NAMALWA (cell line): ENCODE measurements at places on chromosomes 12 and 14.

DNA sequence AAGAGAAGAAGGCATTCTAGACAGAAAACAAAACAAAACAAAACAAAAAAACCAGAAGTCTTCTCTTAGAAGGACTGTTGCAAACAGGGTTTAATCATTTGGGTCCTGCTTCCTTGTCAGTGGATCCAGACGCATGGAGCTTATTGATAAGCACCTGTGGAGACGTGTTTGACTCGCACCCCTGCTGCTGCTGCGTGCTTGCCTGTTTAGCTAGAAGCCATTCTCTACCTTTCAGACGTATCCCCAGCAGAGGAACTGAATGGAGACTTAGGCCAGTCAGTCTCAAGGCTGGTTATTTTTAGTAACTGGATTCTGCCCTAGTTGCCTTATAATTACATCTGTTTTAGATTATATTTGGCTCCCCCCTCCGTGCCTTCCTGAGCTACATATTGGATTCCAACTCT is 186.1 kb upstream of the EEA1 start:
- no peak for DNase-seq

- peak; percentile 77 for DNase-seq
Observed at GRCh38 chr12:71636704-71637115, 26.9 kb downstream of the ZFC3H1 start.

GRCh38 chr12:9372202-9372601 is 164.0 kb upstream of the PZP start:
- no peak for DNase-seq

- no peak for DNase-seq
Observed at GRCh38 chr12:77667101-77667500, 163.6 kb upstream of the NAV3 start.

GRCh38 chr14:84202486-84202885 is 1327.5 kb upstream of the FLRT2 start:
- no peak for DNase-seq

- no peak for DNase-seq
Observed at GRCh38 chr12:91103101-91103500, 8.2 kb downstream of the LUM start.

GRCh38 chr12:110600254-110600653 is 13.7 kb upstream of the TCTN1 start:
- DNase-seq, result peak; percentile 78

GRCh38 chr12:105927564-105927963 is 211.2 kb downstream of the NUAK1 start:
- no peak for DNase-seq

DNA sequence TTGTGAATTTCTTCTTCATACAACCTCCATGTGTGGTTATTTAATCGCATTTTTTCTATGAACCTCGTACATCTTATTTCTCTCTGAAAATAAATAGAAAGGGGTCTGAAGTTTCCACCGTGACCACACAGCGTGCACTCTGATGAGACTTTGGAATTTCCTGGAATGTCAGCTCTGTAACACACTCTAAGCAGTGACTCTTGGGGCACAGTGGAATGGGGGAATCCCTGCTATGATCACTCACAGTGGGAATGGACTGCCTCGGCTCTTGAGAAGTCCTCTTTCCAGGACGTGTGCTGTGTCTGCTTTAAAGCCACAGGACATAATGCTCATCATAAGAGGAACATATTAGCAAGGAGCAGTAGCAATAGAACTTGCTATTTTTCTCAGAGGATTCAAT is 416.2 kb downstream of the EGLN3 start:
- DNase-seq, result no peak

- DNase-seq, result no peak
Observed at GRCh38 chr12:7609495-7609894, 56.2 kb downstream of the APOBEC1 start.

DNA sequence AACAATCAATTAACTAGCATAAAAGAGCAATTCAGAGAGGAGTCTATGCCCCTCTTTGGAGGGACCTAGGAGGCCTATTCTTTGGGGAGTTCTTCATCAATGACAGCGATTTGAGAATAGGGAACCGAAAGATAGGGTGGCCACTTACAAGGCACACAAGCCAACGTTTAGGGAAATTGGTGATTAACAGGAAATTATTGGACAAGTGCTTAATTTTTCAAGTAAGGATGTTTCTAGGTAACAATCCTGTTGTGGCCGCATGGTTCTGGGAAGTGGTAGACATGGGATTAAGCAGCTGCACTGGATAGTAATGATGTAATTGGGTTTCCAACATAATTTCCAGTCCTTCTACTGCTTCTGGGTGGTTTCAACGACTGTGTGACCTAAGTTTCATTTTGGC is 83.2 kb downstream of the HMGA2 start:
- DNase-seq, result no peak

DNA sequence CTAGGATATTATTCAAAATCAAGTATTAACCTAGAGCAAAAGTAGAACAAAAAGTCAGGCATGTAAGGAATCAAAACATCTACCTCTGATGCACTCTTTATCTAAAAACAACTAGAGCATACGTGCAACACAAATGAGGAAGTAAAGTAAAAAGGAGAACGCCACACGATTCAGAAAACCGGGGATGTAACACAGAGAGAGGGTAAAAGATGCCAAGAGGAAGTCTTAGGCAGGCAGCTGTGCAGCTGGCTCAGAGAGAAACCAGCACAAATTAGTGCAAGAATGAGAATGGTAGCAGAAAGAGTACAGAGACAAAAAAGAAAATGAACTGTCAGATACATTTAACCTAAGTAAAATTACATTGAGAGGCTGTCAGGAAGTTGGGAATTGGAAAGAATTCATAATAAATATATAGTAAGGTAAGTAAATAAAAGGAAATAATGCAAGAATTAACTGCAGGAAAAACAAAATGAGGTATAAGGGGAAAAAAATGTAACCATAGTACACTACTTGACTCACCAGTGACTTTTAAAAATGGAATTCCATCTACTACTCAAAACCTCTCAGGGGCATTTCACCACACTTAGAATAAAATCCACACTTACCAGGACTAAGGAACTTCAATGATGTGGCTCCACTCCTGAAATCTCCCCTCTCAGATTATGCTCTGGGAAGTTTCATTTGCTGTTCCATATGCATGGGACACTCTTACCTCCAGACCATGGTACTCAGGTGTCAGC is 17.1 kb downstream of the BCAT1 start:
- DNase-seq, result peak; percentile 93

DNA sequence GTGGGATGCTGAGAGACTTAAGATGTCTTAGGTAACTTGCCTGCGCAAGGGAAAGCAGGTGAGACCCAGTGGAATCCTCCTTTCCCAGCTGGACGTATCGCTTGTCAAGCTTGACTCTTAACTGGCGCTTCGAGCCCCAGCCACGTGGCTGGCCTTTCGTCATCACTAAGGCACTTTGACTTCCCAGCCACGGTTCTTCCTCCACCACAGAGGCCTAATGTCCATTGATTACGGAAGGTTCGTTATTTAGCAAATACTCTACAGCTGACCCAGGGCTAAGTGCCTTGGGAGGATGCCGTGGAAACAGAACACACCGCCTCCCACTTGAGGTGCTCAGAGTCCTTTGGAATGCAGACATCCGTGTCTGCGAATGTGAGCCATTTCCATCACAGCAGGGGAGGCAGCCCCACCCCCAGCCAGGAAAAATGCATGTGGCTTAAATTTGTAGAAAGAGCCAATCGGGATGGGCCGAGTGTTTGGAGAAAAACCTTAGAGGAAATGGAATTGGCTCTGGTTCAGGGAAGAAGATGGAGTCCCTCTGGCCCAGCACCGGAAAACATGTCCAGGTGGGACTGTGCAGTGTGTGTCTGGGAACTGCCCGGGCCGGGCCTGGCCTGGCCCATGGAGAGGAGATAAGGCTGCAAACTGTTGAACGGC is 115.7 kb downstream of the PLXNC1 start:
- no peak for DNase-seq
